ENCODE measurements at places on chromosomes 12 and 14.
A peak's percentile ranks its signal among the peaks of the same experiment; 100 is the strongest.

- no peak for DNase-seq
Observed at GRCh38 chr14:96135285-96135684, 69.4 kb upstream of the BDKRB2 start.

GRCh38 chr14:78356391-78356790 lies 186.2 kb downstream of the NRXN3 start:
- no peak for DNase-seq

GRCh38 chr14:103741876-103742275 lies 26.3 kb downstream of the ZFYVE21 start:
- no peak for DNase-seq

DNA sequence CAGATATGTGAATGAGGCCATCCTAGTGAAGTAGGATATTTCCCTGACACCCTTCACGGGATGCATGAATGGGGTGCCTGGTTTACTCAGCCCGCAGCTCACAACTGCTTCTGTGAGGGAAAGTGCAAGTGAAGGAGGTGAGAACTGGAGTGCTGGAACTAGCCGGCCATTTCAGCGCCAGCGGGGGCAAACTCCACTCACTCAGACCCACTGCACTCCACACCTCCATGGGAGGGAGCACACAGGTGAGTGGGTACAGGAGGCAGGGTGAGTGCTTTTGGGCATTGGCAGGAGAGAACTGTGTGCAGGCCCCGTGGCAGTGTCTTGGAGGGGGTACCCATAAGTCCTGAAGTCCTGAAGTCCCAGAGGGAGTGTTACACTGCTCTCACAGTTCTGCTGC lies 1008.4 kb downstream of the SLC6A15 start:
- DNase-seq, result no peak

GRCh38 chr12:47900131-47901062 lies 4.4 kb downstream of the VDR start:
- no peak for DNase-seq

- peak; percentile 87 for DNase-seq
Observed at GRCh38 chr14:24271134-24271833, at the start of gene RABGGTA. Gene RABGGTA (minus strand): TSS chr14:24271597. CDS start chr14:24271115, 482 bp downstream.

GRCh38 chr12:123621101-123621500 lies 12.4 kb downstream of the EIF2B1 start:
- no peak for DNase-seq
